ENCODE measurements at places on chromosomes 2 and 18. TPM values are rescaled to one million over a fixed set of nuclear protein-coding genes. Genes with fewer than 3 reads are reported as not detected.

The TFPI gene
- 42.7 TPM for total RNA-seq

DNA sequence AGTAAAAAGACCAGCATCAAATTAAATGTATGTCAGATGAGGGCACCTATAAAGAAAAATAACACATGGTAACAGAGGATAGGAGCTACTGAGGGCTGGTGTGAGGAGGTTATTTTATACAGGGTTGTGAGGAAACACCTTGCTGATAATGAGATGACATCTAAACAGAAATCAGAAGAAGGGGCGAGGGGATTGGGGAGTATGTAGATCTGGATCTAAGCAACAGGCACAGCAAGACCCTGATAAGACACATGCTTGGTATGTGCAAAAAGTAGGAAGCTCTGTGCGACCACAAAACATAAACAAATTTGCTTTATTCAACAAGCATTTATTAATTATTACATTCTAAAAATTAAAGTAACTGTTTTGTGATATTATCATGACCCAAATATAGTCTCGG lies 295.4 kb downstream of the ZEB2 start:
- DNase-seq = no peak

DNA sequence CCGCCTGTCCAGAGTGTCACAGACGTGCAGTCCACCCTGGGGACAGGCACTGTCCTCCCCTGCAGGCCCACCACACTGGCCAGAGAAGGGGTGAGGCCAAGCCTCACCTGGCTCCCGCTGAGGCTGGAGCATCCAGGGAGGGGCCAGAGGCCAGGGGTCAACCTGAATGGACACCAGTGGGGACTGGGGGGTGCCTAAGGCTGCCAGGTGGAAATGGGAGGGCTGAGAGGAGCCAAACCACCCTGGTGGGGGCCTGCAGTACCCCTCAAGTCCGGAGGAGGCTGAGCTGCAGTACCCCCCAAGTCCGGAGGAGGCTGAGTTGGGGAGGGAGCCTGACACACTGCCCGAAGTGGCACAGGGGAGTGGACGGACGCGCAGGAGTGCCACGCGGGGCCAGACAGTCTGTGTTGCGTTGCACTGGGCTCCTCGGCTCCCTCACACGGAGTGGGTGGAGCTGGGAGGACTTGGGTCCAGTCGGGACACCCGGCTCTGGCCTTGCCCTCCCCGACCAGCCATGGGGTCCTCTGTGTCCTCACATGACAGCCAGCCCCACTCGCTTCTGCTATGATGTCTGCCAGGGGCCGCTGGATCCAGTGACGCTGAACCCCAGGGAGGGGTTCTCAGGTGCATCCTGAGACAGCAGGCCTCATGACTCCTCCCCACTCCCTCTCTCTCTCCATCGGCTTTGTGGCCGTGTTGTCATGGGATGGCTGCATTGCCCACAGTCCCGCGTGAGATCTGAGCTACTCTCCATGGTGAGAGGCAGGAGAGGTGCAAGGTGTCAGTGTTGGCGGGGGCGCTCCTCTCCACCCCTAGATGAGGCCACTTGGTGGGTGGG lies 22.3 kb upstream of the GPC1 start:
- peak; percentile 13 for DNase-seq

- no peak for DNase-seq
Observed at GRCh38 chr2:6421888-6422287, 443.8 kb downstream of the CMPK2 start.

GRCh38 chr2:143968860-143969259 lies 551.1 kb downstream of the ZEB2 start:
- DNase-seq = no peak

DNA sequence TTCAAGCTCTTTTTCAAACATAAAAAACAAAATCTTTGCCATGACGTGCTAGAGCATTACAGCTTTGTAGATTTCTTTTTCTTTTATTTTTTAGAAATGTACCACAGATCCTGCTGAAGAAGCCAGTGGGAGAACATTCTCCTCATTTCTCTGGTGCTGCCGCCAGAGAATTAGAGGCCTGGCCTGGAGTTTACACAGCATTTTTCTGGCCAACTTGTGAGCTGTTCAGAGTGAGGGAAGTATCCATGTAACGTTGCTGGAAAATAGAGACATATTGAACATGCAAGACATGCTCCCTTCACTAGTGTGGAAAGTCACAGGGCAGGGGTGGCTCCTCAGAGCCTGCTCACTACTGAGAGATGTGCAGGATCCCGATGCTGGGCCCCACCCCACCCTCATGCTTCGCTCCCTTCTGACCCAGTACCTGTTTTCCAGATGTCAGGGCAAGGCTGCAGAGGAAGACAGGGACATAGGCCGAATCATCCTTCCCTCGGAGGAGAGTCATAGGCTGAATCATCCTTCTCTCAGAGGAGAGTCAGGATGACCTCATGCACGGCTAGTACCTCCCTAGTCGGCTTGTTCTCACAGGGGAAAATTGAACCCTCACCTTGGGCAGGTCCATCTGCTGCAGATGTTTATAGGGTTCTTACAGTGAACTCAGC lies 298.5 kb downstream of the INSIG2 start:
- no peak for DNase-seq

The PDE11A gene
- 0.24 TPM for total RNA-seq

The TFCP2L1 gene
- total RNA-seq = 0.82 TPM

DNA sequence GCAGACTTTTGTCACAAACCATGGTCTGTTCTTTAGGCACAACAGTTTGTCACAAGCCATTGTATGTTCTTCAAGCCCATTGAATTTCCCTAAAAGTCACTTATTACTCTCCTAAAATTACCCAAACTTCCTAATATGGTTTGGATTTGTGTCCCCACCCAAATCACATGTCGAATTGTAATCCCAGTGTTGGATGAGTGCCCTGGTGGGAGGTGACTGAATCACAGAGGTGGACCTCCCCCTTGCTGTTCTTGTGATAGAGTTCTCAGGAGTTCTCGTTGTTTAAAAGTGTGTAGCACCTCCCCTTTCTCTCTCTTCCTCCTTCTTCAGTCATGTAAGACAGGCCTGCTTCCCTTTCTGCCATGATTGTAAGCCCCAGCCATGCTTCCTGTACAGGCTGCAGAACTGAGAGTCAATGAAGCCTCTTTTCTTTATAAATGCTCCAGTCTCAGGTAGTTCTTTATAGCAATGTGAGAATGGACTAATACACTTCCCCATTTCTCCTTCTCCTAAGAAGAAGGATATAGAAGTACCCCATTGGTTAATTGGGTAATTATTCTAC lies 11.2 kb upstream of the GYPC start:
- DNase-seq = no peak

- peak; percentile 76 for DNase-seq
Observed at GRCh38 chr2:235779444-235779896, 285.6 kb downstream of the AGAP1 start.

- no peak for DNase-seq
Observed at GRCh38 chr2:112161431-112162145, 23.4 kb downstream of the FBLN7 start.

The DPP10 gene
- total RNA-seq = 0.38 TPM

The ING5 gene
- 17.4 TPM for total RNA-seq

The MAP3K20 gene
- total RNA-seq = 204 TPM

DNA sequence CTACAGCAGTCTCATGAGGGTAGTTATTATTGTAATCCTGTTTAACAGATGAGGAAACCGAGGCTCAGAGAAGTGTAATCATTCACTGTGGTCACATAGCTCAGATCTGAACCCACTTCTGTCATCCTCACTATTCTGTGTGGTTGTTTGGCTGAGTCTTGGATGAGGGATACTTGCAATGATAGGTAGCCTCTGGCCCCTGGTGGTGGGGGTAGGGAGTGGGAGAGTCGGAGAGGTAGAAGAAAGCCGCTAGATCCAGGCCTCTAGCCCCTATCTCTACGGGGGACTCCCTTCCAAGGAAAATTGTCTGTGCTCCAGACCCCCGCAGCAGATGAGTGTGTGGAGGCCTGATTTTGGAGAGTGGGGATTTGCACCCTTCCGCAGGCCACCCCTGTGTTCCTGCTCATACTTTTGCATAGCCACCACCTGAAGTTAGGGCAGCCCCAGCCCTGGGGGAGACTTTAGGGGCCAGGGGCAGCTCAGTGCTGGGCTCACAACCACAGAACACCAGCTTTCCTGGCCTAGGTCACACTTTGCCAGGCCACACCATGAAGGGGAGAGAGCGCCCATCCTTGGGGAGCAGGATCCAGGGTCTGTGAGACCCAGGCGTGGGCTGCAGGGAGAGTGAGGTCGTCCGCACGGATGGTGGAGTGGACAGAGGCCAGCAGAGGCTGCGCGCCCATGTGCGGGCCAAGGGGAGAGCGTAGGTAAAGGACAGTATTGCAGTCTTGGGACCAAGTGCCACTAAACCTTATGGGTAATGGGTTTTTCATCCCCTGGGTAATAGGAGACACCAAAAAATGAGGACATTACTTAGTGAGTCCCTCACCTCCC lies 148.2 kb downstream of the GLI2 start:
- DNase-seq = no peak

DNA sequence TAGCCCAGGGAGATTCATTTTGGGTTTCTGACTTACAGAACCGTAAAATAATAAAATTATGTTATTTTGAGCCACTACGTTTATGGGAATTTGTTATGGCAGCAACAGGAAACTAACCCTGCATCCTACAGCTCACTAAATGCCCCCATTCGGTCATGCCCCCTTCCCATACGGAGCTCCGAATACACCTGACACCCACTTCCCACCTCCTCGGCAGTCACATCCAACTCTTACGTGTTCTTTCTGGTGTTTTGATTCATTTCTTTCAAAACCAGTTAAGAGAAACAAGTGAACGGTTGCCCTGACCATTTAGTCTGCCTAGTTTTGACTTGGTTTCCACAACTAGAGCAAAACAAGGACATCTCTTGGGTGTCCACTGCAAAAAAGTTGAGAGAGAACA lies 19.7 kb downstream of the EIPR1 start:
- no peak for DNase-seq

The CACNB4 gene
- total RNA-seq = 0.32 TPM

DNA sequence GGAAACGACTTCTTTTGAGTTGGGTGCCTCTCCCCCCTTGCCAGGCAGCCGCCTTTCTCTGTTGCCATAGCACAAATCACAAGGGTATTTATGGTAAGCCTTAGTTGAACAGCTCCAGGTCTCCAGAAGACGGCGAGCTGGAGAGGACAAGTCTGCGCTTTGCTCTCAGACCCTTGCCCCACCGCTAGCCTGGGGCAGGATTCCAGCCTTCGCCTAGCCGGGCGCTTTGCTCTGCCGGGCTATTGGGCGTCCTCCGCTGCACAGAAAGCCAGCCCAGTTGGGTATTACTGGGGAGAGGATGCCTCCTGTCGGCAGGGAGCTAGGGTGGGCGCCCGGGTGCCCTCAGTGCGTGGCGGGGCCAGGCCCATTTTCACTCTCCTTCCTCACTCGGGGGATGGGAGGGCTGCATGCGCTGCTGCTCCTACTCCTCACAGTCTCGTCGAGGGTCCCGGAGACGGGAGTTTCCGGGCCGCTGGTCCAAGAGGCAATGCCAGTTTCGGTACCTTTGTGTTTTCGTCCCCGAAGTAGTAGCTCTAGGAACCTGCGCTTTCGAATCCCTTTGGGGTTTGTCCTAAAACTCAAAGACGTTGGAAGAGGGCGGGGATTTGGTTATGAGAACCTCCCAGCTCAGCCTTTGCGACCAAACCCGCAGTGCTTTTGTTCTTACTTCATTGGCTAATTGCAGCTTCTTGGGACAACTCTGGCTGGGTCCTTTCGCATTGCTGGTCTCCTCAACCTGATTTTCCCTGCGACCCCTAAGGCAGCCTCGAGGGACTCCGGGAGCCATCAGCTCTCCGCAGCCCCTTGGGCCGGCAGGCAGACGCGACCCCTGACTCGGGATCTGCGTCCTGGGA lies 3.6 kb upstream of the DLX2 start:
- DNase-seq = no peak

The IL1F10 gene
- not detected for total RNA-seq

The COLEC12 gene
- 14.2 TPM for total RNA-seq

The DNAJC5G gene
- 0.71 TPM for total RNA-seq

The GYPC gene
- total RNA-seq = 77.1 TPM

GRCh38 chr18:58080451-58080850 lies 36.4 kb downstream of the NEDD4L start:
- DNase-seq = no peak

DNA sequence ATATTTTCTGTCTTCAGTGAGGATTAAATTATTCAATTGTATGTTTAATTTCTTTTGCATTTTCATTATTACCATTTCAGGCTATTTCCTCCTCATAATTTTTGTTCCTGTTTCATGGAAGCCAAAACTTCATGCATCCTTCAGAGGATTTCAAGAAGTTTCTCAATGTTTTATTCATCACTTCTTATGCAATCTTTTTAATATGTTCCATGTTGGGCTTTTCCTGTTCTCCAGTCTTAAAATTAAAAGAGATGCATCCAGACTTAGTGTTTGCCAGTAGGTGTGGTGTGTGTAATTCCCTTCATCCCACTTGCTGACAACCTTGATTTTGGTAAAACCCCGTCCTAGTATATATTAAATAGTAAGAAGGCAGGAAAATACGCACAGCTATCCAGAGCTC lies 190.0 kb downstream of the EN1 start:
- no peak for DNase-seq

DNA sequence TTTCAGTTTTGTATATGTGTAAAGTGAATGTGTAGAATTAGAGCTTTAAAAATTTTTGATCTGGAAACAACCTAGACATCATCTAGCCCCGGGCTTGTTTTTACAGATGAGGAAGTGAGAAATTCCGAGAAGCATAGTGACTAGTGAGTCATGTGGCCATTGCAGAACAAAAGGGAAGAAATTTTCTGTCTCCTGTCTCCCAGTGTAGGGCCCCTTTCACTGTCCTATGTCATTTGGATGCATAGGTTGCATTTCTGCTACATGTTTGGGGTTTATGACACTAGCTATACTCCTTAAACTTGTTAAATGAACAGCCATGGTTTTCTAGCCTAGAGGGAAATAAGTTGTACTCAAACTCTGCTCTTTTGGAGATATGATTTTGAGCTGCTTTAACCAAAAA lies 84.6 kb downstream of the PLCL1 start:
- DNase-seq = no peak

GRCh38 chr18:44654573-44654972 lies 26.1 kb upstream of the SETBP1 start:
- no peak for DNase-seq

- no peak for DNase-seq
Observed at GRCh38 chr18:23645568-23646175, 17.0 kb downstream of the ANKRD29 start.

GRCh38 chr2:172375251-172375650 lies 52.1 kb upstream of the ITGA6 start:
- DNase-seq = no peak

The DES gene
- total RNA-seq = 7,519 TPM

The AQP12B gene
- total RNA-seq = not detected

DNA sequence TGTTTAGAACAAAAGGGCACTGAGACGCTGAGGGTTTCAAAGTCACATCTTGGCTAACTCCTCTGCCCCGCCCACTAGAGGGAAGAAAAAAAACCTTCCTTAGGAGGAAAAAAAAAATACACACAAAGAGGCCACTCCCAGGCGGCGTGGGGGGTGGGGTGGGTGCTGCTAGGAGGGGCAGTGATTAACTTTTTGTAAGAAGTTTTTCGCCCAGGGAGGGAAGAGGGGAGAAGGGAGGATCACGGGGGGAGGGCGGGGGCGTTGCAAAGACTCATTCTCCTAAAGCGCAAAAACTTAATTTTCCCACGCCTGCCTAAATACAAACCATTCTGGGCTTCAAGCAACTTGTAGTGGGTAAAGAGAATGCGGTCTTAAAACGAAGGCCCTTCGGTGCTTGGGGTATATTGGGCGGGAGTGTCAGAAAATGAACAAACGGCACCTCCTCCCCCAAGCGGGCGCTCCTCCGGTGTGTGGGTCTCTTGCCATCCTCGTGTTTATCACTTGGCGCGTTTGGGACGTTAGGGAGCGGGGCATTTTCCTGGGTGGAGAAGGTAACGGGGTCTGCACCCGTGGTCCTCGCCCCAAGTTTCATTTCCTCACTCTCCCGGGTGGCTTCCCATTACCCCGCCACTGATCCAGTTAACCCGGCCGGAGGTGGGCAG lies 1.7 kb downstream of the CXCR4 start:
- DNase-seq = peak; percentile 52

- no peak for DNase-seq
Observed at GRCh38 chr18:47981320-47981719, 50.9 kb upstream of the SMAD2 start.

Data from left cardiac atrium (tissue), 4 donors.